NCI-H1417 (cell line): ENCODE measurements at places on chromosomes 2 and 18.

GRCh38 chr2:186894478-186894877 lies 45.5 kb upstream of the ZSWIM2 start:
- DNase-seq, result no peak

DNA sequence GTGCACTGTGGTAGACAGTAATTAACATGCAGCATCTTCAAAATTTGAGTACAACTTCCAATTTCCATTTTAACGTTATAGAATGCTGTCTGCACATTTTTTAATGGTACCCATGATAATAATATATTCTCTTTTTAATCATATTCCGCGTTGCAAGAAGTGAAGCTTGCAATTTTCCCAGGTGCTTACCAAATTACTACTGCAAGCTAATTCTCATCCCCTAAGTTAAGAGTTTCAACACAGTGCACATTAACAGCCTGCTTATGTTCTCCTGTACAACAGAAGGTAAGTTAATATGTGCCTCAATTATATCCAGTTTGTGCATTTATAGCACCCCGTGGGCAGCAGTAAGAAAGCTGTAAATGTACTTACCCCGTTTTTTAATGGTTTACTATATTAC lies 132.9 kb downstream of the CBLN2 start:
- no peak for DNase-seq

DNA sequence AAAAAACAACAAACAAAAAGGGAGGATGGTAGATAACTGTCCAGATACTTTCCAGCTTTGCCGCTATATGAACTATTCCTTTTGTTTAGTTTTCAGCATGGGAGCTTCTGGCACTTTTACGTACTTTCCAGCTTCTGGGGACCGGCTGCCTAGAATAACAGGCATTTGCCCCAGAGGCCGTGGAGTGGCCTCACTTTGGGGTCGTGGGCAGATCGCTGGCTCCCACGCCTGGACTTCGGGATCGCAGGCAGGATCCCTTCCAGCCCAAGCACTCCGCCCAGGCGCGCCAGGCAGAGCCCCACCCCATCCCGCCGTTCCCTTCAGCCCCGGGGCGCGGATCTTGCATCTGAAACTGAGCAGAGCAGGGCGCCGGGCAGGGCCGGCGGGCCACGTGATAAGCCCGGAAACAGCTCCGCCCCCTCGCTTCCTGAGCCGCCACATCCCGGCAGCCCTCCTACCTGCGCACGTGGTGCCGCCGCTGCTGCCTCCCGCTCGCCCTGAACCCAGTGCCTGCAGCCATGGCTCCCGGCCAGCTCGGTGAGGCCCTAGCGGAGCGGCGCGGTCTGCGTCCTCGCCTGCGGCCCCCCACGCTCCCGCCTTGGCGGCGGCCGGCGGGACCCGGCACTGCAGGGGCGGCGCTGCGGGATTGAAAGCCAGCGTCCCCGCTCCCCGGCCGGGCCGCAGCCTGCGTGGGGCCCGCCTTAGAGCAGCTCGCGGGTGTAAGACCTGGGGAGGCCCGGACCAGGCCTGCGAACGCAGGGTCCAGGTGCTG lies at the start of gene ATIC:
ATIC (plus strand) TSS at position 435 of the 772 bp plus-strand sequence; CDS start at position 519, 84 bp downstream.
- peak; percentile 81 for DNase-seq

- peak; percentile 39 for DNase-seq
These were observed at the start of gene DQX1 for GRCh38 chr2:74525717-74526648. TSS of gene DQX1 (minus strand) at chr2:74526231. CDS start at chr2:74525729, 502 bp downstream.

GRCh38 chr2:101362316-101362715 lies 25.0 kb downstream of the CREG2 start:
- DNase-seq, result peak; percentile 61

- no peak for DNase-seq
These were observed 47.6 kb downstream of the ODC1 start for GRCh38 chr2:10400568-10400977.

DNA sequence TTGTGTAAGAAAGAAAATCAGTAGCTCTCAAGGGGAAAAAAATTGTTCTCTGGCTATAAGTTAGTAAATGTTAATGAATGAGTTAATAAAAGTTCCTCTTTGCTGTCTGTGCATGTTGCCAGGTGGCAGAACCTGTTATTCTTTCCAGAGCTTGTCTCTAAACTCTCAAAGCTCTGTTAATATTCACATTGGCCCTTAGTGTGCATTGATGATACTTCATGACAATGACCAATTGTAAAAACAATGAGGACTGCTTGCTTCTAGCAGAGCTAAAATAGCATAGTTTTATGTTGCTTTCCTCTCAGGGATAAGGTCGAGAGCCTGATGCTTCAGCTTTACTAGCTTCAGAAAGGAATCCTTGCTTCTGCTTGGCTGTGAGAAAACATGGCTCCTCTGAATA lies 91.5 kb downstream of the RAD51AP2 start:
- no peak for DNase-seq

- DNase-seq, result no peak
These were observed 52.3 kb downstream of the DIS3L2 start for GRCh38 chr2:232013701-232014353.

DNA sequence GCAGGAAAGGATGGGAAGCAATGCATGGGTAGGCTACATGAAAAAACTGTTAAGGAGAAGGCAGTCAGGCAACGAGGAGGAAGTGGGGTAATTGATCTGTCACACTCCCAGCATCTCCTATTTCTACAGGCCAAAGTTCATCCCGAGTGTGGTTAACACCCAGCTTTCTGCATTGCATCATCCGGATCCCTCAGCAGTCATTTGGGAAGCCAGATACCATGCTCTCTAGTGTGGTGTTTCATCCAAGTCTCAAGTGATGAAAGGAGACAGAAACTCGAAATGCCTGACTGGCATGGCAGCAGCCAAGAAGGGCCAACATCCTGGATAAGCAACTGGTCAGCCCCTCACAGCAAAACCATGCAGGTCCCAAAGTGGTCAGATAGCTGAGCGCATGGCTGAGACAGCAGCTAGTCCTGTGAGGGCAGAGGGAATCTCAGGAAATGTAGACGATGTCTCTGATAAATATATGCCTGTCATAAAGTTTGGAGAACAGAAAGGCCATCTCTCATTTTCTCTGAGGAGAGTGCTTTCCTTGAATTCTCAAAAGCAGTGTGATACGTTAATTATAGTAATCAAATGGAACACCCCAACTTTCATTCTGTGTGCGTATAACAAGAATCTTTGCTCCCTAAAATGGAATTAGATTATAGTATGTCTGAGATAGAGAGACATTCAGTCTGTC lies 24.8 kb upstream of the HNRNPA3 start:
- DNase-seq, result no peak

GRCh38 chr18:36469461-36469860 lies 171.9 kb downstream of the FHOD3 start:
- DNase-seq, result no peak

DNA sequence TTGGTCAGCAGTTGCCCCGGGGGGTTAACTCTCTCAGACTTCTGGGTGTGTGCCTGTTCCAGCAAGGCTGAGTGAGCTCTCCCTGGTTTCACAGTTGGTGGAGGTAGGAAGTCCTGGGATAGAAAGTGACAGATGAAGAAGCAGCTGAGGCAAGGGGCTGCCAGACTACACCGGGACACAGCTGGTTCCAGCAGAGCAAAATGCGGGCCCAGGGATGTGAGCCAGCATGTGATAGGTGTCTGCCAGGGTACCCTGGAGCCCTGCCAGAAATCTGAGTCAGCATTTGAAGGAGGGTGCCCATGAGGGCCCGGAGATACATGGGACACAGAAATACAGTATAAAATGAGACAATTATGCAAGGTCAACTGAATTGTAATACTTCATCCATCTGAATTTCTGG lies 79.3 kb upstream of the LGALSL start:
- no peak for DNase-seq

DNA sequence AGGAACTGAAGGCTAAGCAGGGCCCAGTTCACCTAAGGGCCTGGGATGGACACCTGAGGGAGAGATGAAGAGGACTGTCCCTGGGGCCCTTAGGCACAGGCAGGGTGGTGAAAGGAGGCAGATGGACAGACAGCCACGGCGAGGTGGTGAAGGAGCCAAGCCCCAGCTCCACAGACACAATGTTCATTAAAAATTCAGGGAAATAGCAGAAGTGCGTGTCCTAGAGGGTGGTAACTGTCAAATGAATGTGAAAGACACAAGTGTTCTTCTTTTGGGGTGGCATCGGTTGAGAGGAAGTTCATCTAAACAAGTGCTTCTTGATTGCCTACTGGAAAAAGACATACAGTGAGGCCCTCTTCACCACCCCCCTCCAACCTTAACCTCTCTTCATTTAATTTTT lies 76.2 kb upstream of the SIX2 start:
- DNase-seq, result no peak

- DNase-seq, result no peak
These were observed 299.1 kb upstream of the NXPH2 start for GRCh38 chr2:139079311-139079710.

GRCh38 chr2:35199298-35199697 lies 1156.3 kb upstream of the CRIM1 start:
- no peak for DNase-seq

DNA sequence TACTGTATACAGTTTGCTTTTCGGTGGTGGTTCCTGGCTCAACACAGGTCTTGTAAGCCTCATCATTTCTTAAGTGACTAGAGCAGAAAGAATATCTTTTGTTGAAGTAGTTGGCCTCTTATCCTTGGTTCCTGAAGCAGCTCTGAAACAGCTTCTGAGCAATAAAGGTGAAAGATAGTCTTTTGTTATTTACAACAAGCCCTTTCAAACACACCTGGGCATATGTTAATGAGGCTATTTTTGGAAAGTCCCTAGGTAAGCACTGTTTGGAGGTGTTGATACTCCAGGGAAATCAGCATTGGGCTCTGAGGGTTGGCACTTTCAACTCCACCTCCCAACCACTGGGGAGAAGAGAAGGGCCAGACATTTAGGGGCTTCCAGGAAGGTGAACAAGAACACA lies 211.0 kb downstream of the MCFD2 start:
- DNase-seq, result no peak

GRCh38 chr2:164510895-164511294 lies 110.4 kb downstream of the GRB14 start:
- no peak for DNase-seq

- no peak for DNase-seq
These were observed 904.7 kb upstream of the ACVR2A start for GRCh38 chr2:146939991-146940685.

DNA sequence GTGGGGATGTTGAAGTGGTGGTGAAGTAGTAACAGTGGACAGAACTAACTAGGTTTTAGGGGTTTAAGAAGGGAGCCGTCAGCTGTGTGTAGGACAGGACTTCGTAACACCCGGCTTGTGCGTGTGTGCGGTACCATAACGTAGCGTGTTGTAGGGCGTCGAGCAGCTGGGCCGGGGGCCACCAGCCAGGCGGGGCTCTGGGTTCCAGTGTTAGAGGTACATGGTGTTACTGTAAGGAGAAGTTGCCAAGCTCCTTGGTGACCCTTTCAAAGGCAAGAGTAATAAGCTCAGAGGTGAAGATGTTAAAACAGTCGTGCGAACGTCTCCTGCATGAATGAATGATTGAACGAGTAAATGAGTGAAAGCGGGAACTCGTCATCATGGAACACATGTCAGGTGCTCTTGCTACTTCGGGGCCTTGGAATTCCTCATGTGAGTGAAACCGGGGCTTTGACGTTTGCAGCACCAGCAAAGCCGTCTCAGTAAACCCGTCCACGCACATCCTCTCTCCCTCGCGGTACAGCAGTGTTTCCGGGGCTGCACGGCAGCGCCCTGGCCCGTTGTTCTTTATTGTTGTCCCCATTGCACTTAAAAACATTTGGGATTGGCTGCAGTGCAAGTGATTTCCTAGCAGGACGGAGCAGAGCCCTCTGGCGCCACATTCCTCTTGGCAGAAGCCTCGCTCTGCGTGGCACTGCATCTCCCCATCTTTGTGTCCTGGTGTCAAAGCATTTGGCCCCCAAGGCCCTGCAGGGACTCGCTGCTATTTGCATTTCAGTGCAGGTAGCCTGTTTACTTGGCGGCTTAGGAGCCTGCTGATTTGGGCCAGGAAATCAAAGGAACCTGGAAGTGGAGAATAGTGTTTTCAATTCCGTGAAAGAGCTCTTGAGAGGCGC lies 115.0 kb downstream of the GBX2 start:
- DNase-seq, result no peak

DNA sequence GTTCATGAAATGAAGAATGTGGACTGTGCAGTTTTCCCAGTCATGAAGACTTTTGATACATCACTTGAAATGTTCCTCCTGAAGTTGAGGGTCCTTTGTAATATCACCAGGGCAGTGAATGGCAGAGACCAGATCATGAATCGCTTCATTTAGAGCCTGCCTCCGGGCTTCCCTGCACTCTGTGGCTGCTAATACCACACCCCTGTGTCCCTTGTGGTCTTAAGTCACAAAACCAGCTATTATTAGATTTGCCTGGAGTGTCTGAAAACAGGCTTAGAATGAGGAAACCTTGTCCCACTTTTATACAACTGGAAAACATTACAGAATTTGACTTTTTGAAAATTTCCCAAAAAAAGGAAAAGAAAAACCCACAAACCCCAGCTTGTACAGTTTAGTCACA lies 147.9 kb downstream of the MGAT5 start:
- DNase-seq, result no peak

DNA sequence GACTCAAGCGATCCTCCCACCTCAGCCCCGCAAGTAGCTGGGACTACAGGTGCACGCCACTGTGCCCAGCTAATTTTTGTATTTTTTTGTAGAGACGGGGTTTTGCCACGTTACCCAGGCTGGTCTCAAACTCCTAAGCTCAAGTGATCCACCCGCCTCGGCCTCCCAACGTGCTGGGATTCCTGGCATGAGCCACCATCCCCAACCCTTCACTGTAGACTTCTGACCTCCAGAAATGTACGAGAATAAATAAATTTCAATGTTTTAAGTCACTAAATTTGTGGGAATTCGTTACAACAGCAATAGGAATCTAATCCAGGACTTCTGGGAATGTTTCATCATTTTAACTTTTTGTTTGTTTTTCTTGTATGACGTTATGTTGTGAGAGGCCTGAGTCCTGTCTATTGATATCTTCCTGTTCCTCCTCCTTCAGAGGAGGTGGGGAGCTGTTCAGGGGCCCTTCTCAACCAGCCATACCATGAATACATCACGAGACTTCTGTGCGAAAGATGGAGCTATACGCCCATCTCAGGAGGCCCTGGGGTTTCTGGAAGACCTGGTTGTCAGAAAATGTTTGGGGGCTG lies 40.0 kb downstream of the TEX44 start:
- DNase-seq, result no peak
